ENCODE measurements at places on chromosomes 2 and 18.

GRCh38 chr2:68225119-68225632 is 27.2 kb downstream of the PPP3R1 start:
- peak; percentile 73 for DNase-seq

- no peak for DNase-seq
Observed at GRCh38 chr2:186518945-186519344, 32.9 kb downstream of the ZC3H15 start.

GRCh38 chr2:54644236-54644635 is 79.2 kb upstream of the EML6 start:
- no peak for DNase-seq

GRCh38 chr2:601387-601698 is 75.9 kb downstream of the TMEM18 start:
- DNase-seq: no peak

GRCh38 chr2:60836491-60836890 is 44.9 kb upstream of the REL start:
- peak; percentile 50 for DNase-seq

DNA sequence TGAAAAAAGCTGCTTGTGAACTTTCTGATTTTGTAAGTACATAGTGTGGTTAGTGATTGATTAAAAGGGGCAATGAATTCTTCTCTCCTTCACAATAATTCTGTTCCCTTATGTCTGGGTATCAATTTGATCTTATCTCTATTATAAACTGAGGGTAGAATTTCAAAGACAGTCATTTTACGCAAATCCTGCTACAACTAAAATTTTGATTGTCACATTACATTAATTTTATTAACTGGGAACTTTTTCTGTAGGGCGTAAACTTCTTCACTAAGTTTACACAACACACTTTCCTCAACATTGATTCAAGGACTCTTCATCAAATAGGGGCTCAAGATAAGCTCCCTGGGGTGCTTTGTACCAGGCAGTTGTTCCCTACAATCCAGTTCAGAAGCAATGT is 5.0 kb upstream of the SLC8A1 start:
- no peak for DNase-seq

DNA sequence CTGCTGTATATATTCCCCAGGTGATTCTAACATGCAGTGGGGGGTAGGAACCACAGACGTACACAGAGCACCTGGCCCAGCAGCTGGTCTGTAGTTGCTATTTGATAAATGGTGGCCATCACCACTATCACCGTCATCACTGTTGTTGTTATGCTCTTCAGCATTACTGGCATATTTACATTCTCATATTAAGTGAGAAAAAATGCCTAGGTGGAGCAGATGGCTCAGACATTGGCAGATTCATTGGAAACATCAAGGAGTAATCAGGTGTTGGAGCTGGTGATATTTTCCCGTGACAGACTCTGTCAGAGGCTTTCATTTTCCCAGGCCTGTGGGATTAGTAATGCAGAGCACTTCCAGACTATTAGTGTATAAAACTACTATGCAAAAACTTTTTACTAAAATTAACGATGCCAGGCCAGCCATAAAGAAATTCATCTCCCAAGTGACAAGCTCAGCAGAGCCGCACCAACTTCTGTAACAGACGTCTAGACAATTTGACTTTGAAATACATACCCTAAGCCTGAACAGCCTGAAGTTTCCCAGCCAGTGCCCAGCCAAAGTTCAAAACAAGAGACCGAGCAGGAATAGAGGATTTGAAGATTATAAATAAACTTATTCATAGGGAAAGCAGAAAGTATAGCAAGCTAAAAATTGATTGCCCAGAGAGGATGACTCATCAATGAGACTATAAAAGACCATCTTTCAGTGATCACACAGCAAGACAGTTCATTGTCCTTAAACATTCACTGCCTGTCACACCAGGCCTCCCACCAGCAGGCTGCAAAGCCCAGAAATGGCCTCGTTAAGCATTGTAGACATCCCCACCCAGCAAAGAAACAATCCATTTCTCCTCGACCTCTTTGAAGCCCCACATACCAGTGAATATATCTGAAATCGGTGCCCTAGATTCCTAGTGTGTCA is 247.4 kb upstream of the CHAC2 start:
- DNase-seq: no peak

DNA sequence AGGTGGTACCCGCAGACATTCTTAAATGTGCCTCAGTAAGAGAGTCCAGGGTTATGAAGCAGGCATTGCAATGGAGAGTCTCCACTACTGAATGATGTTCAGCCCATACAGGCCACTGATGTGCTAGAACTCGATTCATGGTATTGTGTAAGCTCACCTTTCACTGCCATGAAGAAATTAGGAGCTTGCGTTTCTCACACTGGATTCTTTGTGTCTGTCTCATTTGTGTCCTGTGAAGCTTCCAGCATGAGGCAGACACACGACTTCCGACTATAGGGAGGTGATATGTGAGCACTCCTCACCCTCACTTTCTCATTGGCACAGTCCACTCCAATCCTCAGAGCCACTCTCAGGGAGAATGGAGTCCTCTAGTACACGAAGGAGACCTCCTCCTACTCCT is 677.4 kb upstream of the RAB6C start:
- no peak for DNase-seq

DNA sequence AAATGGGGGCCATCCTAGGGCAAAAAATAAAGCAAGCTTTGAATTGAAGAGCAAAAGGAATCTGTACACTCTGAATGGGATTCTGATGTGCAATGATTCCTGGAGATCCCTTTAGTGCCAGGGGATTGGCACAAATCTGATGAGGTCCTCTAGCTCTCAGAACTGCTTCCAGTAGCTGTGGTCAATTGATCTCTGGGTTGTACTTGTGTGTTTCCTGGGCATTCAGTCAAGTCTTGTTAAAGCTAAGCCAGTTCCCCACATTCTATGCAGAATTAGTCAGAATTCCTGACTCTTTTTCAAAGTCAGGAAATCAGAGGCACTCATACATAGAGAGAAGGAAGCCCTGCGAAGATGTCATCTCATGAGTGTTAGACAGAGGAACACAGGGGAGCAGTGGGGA is 161.3 kb downstream of the DNER start:
- DNase-seq: no peak

GRCh38 chr18:67381608-67382150 is 134.8 kb downstream of the DSEL start:
- DNase-seq: no peak

DNA sequence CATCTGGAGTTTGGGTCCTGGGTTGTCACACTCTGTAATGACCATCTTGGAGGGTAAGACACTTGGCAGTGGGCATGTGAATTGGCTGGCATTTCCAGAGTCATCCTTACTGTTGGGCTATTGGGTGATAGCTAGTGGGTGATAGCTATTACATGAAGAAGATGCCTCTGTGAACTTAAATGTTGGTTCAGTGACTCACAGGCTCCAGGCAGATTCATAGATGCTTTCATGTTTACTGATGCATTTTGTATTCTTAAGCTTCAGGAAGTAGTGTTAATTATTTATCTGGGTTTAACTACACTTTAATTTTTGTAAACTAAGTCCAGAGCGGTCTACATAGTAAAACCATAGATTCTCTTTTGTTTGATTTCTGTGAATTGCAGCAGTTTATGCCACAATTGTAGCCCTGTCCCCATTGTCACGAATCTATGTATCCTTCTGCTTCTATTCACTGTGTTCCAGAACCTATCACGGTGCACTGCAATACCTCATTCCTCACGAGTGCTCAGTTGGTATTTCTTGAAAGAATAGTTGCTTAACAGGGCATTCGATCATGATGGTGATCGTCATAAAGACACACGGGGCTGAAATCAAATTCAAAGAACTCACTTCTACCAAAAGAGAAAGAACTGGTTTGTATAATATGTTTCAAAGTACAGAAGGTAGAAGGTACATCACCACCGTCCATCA is 79.7 kb downstream of the GBX2 start:
- no peak for DNase-seq

- no peak for DNase-seq
Observed at GRCh38 chr18:41870191-41870590, 84.8 kb upstream of the PIK3C3 start.

GRCh38 chr2:164522561-164522981 is 98.7 kb downstream of the GRB14 start:
- no peak for DNase-seq

DNA sequence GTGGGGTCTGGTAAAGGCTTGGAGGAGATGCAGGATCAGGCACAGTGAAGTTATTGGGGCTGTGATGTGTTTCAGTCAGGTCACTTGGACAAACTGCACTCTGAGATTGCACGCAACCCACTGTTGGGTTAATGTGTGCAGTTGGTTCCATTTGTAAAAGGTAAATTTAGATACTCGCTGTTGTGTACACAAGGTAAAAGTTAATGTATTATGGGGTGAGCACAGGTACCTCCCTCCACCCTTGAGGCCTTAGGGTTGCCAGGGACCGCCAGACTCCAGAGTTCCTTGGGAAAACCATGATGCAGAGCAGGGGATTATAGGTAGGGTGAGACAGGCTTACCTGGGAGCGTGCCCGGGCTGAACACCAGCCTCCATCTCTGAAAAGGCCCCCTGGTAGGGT is 20.1 kb downstream of the IMPA2 start:
- no peak for DNase-seq

DNA sequence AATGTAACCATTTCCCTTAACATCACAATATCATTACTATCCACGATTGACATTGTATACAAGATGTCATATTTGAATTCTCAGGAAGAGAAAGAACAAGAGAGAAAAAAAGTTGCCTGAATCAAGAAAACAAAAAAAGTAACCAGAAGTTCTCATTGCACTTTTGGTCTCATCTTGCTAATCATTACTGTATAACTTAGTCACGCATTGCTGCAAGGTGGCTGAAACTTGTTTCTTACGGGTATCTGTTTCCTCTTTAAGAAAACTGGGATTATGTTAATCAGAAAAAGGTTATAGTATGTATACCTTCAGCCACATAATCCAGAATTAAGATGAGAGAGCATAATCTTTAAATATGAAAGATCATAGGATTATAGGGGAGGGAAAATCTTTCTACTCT is 639.7 kb upstream of the SYT4 start:
- DNase-seq: no peak

GRCh38 chr2:100731535-100731981 is 88.4 kb upstream of the NPAS2 start:
- peak; percentile 10 for DNase-seq

Data from inflammatory macrophage (primary cell).